ENCODE measurements at places on chromosomes 11 and 22.
A peak's percentile ranks its signal among the peaks of the same experiment; 100 is the strongest.

DNA sequence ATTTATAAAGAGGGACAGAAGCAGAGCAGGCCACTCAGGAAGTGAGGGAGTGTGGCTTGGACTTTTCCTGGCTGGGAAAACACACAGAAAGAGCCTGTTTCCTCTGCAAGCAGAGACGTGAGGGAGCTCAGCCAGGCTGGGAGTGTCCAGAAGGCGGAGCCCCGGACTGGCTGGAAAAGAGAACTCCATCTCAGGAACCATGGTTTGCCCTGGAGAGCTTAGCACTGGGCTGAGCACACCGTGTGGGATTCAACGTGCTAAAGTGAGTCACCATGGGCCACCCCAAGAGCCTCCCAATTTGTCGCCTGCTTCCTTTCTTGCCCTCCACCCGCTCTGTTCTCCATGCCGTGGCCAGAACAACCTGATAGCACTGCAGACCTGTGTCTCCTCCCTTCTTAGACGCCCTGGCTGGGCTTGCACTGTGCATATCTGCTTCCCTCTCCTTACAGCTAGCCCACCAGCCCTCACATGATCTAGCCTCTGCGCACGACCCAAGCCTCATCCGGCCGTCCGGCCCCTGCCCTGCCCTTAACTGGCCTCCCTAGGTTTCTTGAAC is 51.8 kb downstream of the GALNT18 start:
- DNase-seq = no peak

GRCh38 chr22:43428005-43428485 is 16.2 kb downstream of the MPPED1 start:
- DNase-seq = no peak

DNA sequence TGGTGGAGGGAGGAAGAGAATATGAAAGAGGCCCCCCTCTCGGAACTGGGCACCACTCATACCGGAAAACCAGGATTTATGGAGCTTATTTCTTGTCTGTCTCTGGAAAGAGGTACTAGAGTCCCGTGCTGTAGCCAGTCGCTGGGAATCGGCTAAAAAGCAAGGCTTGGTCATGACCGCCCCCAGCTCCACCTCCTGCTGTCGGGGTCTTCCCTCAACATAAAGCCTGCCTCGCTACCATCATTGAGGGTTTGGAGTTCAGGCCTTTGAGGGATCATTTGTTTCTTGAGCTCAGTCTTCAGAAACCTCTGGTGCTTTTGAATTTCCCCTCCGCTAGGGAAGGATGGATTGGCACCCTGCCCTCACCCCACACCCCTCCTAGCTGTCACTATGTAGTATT is 97.1 kb downstream of the TSPAN18 start:
- DNase-seq = peak; percentile 22

GRCh38 chr11:126599217-126599897 is 243.9 kb downstream of the ST3GAL4 start:
- DNase-seq = no peak

DNA sequence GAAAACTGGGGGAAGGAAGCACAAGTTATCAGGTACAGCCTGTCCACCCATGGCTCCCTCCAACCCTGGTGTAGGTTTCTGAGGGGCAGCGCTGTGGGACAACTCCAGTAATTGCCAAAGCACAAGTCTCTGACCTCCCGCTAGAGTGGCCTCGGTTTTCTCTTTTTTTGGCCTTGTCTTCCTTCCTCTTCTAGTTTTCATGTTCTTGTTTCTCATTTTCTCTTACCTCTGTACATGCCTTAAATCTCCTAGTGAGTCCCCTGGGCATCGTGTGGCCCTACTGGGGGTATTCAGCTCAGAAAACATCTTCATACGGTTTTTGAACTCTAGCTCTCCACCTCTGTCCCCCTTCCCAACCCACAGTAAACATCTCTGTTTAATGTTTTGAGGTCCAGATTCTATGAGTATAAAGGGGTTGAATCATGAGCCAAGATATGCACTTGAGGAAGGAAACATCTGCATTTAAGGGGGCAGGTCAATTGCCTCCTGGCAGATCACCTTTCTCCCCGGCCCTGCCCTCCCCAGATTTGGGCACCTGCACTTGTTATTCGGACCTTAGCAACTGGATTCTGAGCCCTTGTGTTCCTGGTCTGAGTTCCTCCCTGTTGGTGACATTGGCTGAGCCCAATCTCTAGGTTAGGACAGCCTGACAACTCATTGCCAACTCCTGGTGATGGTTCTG is 8.4 kb upstream of the LMO2 start:
- DNase-seq = no peak

DNA sequence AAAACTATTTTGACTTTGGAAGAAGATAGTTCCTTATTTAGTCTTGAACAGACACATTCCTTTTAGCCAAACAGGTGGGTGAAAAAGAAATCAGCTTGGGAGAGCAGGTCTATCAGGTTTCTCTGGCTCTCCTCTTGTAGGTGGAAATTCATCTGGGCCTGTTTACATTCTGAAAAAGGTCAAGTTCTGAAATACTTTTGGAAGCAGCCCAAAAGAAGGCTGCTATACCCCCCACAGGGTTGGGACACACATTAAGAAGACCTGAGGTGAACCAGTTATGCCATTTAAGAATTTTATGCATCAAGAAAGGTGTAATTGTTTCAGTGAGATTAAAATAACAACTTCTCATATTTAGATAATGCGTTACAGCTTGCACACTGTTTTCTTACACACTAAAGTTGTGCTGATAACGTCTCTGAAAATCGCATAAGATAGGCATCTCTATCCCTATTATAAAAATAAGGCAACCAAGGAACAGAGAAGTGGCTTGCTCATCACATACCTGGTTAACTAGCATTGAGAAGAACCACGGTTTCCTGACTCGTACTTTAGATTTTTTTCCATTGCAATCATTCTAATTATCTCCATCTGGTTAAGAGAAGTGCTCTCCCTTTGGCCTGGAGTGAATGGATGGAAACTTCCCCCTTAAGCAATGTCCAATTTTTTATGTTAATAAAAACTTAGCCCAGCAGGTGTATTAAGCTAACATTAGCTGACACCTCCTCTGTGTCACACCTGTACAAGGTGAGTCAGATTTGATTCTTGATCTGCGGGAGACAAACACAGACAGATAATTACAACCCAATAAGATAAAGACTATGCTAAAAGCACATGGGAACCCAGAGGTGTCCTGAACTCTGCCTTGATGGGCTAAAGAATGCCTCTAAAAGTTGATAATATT is 60.5 kb upstream of the UCP3 start:
- no peak for DNase-seq

- DNase-seq = no peak
Measured at GRCh38 chr11:56885177-56885576, 103.5 kb upstream of the OR5AK2 start.

- DNase-seq = no peak
Measured at GRCh38 chr22:45938913-45939312, 38.0 kb downstream of the WNT7B start.

GRCh38 chr11:1041471-1041870 is 5.0 kb upstream of the MUC6 start:
- DNase-seq = no peak

DNA sequence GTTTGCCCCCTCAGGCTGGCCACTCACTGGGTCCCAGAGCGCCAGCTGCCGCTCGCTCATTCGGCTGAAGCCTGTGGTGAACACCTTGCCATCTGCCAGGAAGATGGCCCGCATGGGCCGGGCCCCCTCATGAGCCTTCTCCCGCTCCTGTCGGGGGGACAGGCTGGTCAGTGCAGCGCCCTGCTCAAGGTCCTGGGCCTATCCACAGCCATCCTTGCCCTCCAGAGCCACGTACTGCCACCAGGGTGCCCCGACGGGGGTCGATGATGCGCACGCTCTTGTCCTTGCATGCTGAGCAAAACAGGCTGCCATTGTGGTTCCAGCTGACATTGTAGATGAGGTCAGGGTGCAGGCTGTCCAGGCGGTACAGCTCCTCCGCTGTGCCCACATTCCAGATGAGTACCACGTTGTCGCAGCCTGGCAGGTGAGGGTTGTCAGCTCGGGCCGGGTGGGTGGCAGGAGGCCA is 2.1 kb downstream of the CORO1B start:
- DNase-seq = no peak

GRCh38 chr22:27253108-27253902 is 548.3 kb downstream of the MN1 start:
- no peak for DNase-seq

GRCh38 chr11:77617892-77618291 is 19.7 kb downstream of the CLNS1A start:
- no peak for DNase-seq

- DNase-seq = no peak
Measured at GRCh38 chr11:97615546-97615945, 1225.7 kb downstream of the JRKL start.

- DNase-seq = no peak
Measured at GRCh38 chr11:70016666-70017367, 61.3 kb upstream of the ANO1 start.

GRCh38 chr11:95074792-95075563 is 8.3 kb downstream of the SRSF8 start:
- no peak for DNase-seq

DNA sequence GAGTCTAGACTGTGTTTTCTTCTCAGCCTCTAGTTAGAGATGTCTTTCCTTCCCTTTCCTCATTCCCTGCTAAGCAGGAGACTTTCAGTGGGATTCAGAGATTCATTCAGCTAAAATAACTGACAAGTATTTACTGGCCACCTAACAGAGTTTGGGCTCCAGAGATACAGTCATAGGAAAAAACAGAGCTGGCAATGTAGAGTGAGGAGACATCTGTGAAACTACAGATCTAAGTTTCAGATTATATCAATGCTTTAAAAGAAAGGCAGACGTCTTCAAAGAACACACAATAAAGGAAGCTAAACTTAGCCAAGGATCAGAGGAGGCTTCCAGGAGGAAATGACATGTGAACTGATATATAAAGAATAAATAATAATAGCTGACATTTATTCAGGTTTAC is 355.6 kb upstream of the DDI1 start:
- no peak for DNase-seq

GRCh38 chr11:1152316-1153104 is 5.2 kb upstream of the MUC5AC start:
- no peak for DNase-seq

DNA sequence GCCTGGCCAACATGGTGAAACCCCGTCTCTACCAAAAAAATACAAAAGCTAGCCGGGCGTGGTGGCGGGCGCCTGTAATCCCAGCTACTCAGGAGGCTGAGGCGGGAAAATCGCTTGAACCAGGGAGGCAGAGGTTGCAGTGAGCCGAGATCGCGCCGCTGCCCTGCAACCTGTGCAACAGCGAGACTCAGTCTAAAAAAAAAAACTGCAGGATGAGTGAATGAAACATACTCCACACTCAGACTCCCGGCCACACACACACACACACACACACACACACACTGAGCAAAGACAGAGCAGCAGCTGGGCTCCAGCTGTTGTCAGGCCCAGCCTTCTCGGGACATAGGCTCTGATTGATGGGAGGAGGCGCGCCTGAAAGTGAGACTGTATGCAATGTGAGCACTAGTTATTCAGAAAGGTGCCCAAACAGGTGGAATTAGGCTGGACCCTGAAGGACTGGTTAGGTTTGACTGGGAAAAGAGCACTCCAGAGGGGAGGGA is 1.5 kb upstream of the PLEKHA7 start:
- DNase-seq = no peak

DNA sequence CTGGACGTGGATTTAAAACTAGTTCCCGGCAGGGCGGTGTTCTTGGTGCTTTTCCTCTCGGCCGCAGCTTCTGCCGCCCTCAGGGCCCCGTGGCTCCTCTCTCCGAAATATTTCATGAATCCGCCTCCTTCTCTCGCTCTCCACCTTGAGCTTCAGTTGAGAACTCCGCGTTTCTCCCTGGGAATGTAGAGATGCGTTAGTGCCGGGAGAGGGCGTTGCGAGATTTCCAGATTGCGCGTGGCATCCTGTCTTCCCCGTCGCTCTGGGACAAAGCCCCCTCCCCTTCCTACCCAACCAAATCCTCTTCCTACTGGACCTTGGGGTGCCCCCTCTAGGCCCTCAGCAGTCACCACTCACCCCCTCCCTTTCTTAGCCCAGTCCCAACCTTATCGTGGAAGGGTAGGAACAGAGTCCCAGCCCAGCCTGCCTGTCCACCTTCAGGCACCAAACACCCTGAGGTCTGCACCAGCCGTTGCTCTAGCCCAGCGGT is 15.5 kb upstream of the RAC2 start:
- DNase-seq = peak; percentile 35

GRCh38 chr22:17407643-17408042 is 38.4 kb downstream of the CECR2 start:
- DNase-seq = no peak

DNA sequence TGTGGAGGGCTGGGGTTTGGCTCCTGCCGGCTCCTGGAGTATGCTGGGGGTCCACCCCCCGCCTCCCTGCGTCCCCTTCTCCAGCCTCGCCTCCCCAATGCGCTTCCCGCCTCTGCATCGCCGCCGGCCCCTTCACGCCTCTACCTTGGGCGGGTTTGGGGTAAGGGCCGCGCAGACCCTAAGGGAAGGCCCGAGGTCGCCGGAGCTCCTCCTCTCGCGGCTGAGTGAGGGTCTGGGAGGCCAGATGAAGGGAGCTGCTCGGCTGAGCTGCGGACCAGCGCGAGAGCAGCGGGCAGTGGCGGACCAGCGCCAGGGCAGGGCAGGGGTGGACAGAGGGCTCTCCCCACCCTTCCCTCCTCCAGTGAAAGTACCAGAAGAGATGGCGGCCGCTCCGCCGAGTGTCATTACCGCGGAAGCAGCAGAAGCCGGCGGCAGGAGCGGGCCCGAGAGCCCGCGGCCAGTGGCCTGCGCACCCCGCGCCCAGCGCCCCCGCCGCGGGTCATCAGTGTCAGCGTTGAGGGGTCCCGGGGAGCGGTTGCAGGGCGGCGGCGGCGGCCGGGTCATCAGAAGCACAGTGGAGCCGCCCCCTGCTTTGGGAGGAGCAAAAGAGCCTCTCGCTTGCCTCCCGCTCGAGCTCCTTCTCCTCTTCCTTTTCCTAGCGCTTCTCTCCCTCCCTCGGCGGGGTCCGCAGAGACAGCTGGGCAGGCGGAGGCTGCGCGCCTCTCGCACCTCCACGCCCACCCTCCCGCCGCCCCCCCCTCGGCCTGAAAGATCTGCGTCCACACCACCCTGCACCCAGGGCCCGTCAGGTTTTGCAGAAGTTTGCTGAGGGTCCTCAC is 255.6 kb upstream of the CADM1 start:
- peak; percentile 34 for DNase-seq

DNA sequence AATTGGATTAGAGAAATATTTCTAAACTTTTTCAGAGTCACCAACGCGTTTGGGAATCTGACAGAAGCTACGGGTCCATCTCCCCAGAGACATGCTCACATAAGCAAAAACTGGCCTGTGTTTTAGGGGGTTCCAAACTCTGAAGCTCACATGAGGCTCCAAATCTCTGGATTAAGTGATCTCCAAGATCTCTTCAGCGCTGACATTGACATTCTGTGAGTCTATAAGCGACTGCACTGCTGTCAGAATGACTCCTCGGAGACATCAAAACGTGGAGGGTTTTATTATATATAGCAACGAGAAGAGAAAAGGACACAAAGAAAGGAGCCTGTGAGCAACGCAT is 642 bp upstream of the SIK2 start:
- no peak for DNase-seq

- no peak for DNase-seq
Measured at GRCh38 chr11:3094223-3094824, 37.1 kb upstream of the CARS1 start.

Measured in neural crest cell (in vitro differentiated cells).